ENCODE measurements at places on chromosomes 6 and 20. TPM values are rescaled to one million over a fixed set of nuclear protein-coding genes. Genes with fewer than 3 reads are reported as not detected.

DNA sequence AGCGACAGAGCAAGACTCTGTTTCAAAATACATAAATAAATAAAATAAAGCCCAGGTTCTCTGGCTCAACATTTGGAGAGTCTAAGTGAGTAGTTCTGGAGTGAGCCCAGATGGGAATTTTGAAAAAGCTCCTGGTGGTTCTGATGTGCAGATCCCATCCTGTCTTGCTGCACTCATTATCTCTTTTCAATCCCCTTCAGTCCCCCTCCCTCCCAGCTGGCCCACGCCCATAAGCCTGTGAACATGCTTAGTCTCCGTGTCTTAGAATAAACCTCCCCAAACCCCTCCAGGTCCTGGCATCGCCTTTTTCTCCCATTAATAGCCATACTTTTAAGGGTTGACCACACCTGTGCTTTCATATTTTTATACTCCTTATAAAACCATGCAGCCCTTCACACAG lies 19.4 kb upstream of the TULP1 start:
- no peaks in the 10 kb centered on the region for H3K36me3 ChIP-seq
- H3K4me3 ChIP-seq, result no peak overlapping the region
- no peaks in the 10 kb centered on the region for H3K27me3 ChIP-seq
- no peak for DNase-seq

GRCh38 chr6:28710466-28711191 lies 184.9 kb downstream of the GPX5 start:
- H3K4me1 ChIP-seq, result no peaks in the 10 kb centered on the region
- no peak overlapping the region for H3K4me3 ChIP-seq
- no peaks in the 10 kb centered on the region for H3K27me3 ChIP-seq
- no peak for DNase-seq
- no peaks in the 10 kb centered on the region for H3K36me3 ChIP-seq

- no peaks in the 10 kb centered on the region for H3K4me1 ChIP-seq
- no peak overlapping the region for H3K27ac ChIP-seq
- no peaks in the 10 kb centered on the region for H3K36me3 ChIP-seq
- no peak for DNase-seq
Observed at GRCh38 chr6:126662966-126663365, 323.1 kb downstream of the CENPW start.

GRCh38 chr6:83976037-83976755 lies 57.4 kb upstream of the MRAP2 start:
- H3K27me3 ChIP-seq, result no peaks in the 10 kb centered on the region
- no peak for DNase-seq
- H3K4me3 ChIP-seq, result no peak overlapping the region
- H3K27ac ChIP-seq, result no peak overlapping the region
- H3K4me1 ChIP-seq, result no peaks in the 10 kb centered on the region

DNA sequence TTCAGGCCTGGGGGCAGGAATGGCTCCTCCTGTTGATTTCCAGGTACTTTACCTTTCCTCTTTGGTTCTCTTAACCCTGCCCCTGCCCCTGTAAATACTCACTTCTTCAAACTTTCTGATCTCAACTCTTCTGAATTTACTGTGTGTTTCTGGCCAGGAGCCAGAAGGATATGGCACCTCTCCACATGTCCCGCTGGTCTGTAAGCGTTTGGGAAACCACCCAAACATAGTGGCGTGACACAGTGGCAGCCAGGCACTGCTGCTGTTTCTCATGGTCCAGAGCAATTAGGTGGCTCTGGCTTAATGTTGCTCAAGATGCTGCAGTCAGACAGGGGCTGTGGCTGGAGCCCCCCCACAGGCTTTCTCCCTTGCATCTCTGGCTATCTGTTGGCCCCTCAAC lies 374.5 kb downstream of the RNGTT start:
- H3K27ac ChIP-seq, result no peak overlapping the region
- no peaks in the 10 kb centered on the region for H3K27me3 ChIP-seq
- H3K4me3 ChIP-seq, result no peak overlapping the region

IRF4 gene
- 9.1 TPM for total RNA-seq

CGA gene
- not detected for total RNA-seq

CHRNA4 gene
- total RNA-seq, result not detected

SLC32A1 gene
- total RNA-seq, result not detected

Measured in breast epithelium (tissue), 4 donors.